CD8-positive, alpha-beta T cell (primary cell): ENCODE measurements at places on chromosomes 2 and 18.

DNA sequence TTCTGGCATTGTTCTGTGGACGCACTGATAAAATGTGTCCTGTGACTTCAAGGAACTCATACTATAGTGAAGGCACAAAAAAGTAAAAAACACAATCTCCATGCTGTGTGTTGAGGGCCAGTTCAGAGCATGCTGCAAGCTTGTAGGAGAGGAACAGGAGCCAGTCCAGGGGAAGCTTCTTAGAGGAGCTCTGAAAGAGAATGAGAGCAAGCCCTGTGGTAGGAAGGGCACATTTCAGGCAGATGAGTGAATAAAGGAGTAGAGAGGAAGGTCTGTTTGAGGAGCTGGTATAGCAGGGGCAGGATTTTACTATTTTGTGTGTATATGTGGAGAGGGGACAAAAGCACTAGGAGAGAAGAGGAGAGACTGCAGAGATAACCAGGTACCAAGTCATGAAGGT lies 478.3 kb downstream of the ZEB2 start:
- DNase-seq: no peak

GRCh38 chr18:65124633-65125032 lies 626.2 kb upstream of the CDH7 start:
- DNase-seq: no peak

- DNase-seq: no peak
Measured at GRCh38 chr2:30147196-30147714, 448 bp downstream of the YPEL5 start.

DNA sequence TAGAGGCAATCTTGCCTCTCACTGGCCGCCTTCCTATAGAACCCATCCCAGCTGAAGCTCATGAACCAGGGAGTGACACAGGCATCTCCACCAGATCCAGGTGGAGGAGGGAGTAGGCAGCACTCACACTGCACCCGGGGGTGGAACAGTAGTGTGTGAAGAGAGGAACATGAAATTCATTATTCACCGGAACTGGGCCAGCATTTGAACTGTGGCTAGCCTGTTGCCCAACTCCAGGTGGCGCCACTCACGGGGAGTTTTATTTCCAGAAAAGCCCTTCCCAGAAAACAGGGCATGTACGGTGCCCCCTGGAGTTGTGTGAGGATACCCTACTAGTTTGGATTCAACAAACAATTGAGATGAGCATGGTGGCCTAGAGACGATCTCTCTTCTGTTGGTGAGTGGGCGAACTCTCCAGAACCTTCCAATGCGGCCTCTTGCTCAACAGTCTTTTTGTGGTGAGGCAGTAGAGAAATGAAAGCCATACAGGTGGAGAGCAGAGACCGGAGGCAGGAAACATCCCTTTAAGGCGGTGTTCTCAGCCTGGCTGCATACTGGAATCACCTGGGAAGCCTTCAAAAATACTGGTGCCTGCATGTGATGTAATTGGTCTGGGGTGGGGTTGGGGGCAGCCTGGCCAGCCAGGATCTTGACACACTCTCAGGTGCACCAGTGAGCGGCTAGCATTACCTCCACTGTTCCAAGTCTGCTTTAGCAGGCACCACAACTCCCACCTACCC lies 73.5 kb upstream of the NEDD4L start:
- no peak for DNase-seq

- DNase-seq: no peak
Measured at GRCh38 chr2:201559067-201559710, 84.1 kb downstream of the TMEM237 start.

GRCh38 chr2:231250146-231250545 lies 51.7 kb downstream of the ARMC9 start:
- DNase-seq: no peak

DNA sequence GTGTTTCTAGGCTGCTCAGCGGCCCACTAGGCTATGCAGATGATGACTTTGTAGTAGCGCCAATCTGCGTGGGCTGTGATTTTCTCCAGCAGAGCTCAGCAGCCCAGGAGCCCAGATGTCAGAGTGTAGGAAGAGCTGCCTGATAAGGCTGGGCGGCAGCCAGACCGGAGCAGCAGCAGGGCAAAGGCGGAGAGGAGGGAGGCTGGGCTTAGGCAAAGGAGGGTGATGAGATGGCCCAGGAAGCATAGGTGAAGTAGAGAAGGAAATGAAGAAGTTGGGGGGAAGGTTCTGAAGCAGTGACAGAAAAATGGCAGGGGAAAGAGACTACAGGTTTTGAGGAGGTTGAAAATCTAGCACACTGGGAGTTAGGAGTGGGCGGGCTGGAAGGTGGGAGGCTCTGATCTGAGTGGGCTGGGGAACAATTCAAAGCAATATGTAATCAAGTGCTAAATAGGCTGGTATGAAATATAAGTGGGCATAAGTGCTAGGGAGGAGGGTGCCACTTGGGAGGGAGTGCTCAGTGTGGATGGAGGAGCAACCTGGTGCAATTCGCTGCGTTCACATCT lies 50.6 kb upstream of the STPG4 start:
- no peak for DNase-seq

- DNase-seq: peak; percentile 51
Measured at GRCh38 chr2:175180701-175181103, 808 bp downstream of the ATP5MC3 start.

- DNase-seq: no peak
Measured at GRCh38 chr2:63712748-63713147, 124.0 kb downstream of the MDH1 start.

DNA sequence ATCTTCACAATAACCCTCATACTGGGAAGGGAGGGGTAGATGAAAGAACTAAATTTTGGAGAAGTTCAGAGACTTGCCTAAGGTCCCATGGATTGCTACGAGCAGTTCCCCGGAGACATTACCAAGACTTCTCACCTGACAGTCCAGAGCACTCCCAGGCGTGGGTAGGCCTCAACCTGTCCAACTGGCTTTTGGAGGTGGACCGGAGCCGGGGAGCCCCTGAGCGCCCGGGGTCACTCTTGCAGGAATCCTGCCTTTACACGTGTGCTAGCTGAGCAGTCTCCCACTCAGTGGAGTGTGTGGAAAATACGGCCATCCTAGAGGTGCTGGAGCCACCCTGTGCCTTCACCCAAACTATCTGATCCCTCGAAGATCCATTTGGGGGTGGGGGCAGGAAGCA lies 8.0 kb downstream of the POMC start:
- DNase-seq: no peak

GRCh38 chr2:121663434-121663833 lies 14.2 kb upstream of the CLASP1 start:
- DNase-seq: no peak

GRCh38 chr2:140604788-140605187 lies 1526.0 kb downstream of the LRP1B start:
- no peak for DNase-seq

DNA sequence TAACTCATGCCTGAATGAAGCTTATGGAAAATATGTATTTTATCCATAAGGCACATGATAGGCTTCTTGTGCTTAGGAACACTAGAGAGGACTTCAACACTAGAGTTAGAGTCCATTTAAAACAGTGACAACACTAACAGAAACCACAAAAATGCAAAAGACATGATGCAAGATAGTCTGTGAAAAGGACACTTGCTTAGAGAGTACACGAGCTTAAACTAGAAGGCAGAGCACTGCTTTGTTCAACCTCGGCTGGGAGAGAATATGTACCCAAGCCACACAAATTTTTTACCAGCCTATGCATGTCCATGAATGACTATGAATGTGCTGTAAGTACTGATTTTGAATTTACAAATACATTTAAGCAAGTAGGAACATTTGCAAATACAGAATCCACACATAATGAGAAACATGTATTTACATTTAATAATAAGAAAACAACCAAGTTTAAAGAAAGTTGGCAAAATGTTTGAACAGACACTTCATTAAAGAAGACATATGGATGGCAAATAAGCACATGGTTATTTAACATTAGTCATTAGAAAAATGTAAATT lies 130.6 kb downstream of the SPOPL start:
- DNase-seq: no peak

DNA sequence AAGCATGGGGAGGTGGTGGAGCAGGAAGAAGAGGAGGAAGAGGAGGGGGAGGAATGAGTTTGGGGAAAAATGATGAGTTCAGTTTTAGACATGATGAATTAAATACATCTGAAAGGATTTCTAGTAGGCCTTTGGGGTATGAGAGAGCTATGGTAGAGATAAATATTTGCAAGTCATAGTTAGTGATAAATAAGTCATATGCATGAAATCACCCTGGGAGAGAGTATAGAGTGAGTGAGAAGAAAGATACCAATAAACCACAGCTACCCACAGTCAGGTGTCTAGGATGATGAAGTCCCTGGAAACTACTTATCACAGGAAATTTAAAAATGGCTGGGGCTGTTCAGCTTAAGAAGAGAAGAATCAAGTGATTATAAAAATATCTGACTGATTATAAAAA lies 240.5 kb downstream of the RDH14 start:
- DNase-seq: no peak

- no peak for DNase-seq
Measured at GRCh38 chr2:20235655-20236305, 10.8 kb upstream of the SDC1 start.

DNA sequence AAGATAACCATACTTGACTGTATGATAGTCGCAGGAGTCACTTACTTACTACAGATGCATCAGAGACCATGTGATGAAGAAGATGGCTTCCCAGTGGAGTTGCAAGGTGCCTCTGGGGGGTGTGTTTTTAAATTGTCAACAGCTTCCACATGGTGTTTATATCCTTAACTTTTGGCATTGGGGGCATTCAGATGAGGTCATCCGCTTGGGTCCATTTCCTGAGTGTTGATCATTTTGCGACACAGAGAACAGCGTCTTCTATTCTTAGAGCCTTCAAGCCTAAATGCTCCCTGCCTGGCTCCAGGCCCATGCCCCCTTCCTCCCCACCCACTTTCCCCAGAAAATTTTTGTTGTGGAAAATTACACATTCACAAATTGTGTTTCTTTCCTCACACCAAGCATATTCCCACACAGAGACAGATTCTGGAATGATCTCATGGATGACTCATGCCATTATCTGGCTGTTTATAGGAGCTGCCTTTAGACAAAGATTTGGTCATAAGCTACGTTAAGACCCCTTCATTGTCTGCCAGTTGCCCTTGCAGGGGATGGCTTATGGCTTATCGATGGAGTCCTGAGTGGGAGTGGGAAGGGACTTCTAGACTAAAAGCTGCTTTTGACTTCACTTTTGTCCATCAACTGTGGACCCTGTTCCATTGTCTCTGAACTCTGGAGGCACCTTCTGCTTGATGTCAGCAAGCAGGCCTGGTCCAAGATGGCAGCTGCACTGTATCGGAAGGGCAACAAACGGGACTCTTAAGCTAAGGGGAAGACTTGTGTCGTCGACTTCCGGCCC lies 91.8 kb downstream of the CABLES1 start:
- no peak for DNase-seq

DNA sequence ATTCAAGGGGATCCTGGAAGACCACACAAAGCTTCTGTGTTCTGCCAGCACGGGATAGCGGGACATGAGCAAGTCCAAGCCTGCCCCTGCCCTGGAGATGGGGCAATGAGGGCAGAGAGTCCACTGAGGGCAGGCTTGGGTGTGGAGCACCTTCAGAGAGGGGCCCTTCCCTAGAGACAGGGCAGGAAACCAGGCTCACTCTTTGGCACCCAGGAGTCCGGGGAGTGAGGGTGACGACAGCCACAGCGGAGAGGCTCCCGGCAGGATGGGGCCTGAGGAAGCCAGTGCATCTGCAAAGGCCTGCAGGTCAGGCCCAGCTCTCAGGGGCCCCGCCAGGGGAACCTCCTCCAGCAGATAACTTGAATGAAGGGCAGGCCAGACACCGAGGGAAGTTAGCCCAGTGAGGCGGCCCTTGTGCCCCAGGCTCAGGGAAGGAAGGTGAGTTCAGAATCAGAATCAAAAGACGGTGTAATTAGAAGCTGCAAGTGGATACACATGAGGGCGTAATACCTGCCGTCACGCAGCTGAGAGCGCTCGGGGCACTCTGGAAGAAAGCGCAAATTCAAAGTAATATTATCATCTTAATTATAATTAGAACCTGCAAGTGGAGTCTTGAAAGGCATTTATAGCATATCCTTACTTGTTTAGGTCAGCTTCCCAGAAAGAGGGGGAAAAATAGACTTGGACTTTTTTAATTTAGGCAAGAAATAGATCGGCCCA lies 142.6 kb upstream of the LGALSL start:
- no peak for DNase-seq

DNA sequence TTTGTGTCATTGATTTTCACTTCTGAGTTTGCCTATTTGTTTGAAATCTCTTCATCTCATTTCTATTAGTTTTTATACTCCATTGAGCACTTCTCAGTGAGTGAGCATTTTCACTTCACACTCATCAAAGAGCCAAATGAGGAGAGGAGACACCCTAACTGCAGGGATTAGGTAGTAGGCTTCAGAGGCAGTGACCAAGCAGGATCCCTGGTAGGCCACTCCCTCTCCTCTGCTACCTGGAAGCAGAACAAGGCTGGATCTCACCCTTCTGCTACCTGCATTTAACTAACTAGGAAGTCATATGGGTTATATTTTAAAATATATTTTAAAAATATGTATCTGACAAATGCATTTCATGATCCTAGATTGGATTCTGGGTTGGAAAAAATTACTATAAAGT lies 52.7 kb downstream of the SEMA4F start:
- no peak for DNase-seq

DNA sequence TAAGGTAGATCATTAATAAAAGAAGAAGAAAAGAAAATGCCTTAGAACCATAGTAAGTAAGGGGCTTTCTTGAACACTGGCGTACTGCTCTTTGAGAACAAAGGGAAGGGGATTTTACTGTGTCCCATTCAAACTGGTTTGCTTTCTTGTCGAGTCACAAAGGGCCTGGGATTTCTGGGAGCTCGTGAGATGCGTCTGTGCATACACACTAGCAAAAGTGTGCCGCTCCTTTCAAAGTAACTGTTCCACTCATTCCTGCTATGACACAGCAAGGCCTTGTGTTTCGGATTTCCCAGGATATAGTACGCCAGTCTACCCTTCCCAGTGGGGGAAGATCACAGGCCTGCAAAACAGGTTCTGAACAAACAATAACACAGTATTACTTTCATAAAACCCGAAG lies 93.0 kb downstream of the KCTD18 start:
- no peak for DNase-seq
